ENCODE measurements at places on chromosomes 12 and 14.

DNA sequence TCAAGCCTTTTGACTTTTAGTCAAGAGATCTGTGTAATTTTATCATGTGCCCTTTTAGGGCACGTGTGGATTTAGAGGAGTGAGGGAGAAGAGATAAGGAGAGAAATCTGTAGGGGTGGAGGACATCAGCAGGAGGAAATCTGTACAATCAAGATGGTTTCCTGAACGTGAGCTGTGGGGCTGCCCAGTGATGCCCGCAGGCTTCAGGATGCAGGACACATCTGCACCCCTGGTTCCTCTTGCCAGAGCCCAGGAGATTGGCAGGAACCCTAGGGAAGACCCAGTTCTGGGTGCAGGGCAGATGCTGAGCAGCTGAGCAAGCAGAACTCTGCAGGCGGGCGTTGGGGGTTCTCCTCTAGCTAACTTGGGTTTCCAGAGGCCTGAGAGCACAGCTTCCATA is 11.6 kb upstream of the TESPA1 start:
- no peak for DNase-seq

- DNase-seq, result no peak
Measured at GRCh38 chr12:116637589-116638150, 78.5 kb downstream of the MAP1LC3B2 start.

DNA sequence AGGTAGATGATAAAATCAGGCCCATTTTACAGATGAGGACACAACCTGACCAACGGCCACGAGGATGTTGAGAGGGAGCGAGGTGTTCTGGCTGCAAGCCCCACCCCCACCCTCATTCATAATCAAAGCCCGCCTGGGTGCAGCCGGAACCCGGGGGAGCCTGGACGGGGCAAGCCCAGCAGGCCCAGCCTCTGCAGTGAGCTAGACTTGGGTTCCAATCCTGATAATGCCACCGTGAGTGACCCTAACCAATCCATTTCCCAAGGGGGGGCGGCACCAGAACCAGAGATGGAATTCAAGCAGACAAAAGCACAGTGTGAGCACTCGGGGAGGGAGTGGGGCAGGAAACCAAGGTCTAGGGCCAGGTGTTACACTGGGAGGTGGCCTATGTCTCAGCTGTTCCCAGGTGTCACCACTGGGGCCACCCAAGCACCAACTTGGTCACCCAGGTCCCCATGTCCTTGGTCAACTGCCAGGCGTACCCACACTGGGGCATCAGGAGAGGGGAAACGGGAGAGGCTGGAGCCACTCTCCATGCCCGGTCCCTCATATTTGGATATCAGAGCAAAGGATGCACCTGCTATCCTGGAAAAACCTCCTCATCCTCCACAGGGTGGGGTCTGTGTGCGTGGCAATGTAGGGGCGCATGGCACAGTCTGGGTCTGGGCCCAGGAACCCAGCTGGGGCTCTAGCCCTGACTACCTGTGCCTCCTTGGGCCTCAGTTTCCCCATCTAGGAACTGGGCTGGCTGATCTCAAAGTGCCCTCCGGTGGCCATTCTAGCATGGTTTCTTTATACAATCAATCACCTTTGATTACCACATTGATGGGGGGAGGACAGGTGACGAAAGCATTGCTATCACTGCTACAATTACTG is 58.4 kb downstream of the FAM222A start:
- DNase-seq, result no peak

GRCh38 chr12:3313675-3314663 is 177.0 kb upstream of the PRMT8 start:
- no peak for DNase-seq

DNA sequence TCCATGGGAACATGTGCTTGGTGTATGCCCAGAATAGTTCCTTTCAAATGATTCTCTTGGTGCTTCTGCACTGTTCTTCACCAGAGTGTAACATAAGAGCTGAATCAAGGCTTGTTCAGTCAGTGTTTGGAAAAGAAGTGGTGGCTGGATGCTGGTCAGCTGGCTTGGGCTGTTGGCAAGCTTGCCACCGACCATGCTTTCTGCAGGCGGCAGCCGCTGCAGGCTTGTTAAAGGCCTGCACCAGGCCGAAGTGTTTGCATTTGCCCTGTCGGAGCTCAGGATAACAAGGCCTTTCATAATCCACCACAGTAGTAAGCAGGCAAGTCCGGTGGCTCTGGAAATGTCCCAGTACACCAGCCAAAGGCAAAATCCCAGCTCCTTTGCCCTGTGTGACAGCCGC is 26.9 kb downstream of the DAAM1 start:
- no peak for DNase-seq

GRCh38 chr14:100118396-100119011 is 40.9 kb downstream of the DEGS2 start:
- no peak for DNase-seq

DNA sequence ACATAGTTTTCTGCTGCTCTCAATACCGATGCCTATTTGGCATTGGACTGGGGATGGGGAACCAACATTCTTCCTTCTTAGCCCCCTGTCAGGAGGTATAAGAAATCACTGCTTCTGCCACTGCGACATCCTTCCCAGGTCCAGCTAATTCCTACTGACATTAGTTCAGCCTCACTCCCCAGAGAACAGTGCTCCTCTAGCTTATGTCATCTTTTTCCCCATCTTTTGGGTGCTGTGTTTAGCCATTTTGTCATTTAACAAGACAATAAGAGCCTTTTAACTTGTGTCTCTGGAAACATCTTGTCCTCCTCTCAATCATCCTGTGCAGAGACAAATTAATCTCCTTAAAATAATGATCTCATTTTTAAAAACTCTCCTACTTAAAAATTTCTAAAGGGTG is 167.0 kb upstream of the PLXNC1 start:
- DNase-seq, result no peak

- no peak for DNase-seq
Measured at GRCh38 chr12:215116-215515, 1.2 kb upstream of the SLC6A12 start.

- peak; percentile 69 for DNase-seq
Measured at GRCh38 chr12:106110626-106111300, 28.0 kb downstream of the NUAK1 start.

All from renal cortical epithelial cell (primary cell).